MV-4-11 (cell line): ENCODE measurements at places on chromosomes 13 and 19.

DNA sequence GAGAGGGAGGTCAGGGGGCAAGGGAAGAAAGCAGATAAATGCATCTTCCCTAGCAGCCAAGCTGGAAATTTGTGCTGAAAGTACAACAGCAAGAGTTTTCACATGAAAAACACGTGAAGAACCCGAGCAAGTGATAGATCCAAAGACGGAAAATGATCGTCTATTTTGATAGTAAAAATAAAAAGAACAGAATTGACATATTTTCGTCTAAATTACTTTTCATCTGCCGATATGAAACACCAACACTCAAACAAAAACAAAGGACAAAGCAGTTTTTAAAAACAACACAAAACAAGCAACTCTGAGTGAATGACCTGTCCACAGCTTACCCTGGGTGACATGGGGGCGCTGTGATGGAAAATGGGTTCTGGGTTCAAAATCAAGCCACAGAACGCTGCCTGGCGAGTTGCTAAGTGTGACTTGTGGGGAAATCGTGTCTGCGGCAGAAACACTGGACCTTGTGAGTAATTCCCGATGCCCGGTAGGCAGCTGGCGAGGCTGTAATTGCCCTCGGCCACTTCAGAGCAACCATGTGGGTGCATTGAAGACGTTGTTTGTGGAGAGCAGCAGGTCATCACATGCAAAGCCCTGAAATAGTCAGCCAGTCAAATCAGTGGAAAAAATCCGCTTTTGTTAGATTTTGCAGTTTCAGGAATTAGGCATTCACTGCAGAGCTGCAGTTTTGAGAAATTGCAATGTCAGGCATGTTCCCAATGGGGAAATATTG is 7.4 kb downstream of the SOX1 start:
- no peak for DNase-seq

DNA sequence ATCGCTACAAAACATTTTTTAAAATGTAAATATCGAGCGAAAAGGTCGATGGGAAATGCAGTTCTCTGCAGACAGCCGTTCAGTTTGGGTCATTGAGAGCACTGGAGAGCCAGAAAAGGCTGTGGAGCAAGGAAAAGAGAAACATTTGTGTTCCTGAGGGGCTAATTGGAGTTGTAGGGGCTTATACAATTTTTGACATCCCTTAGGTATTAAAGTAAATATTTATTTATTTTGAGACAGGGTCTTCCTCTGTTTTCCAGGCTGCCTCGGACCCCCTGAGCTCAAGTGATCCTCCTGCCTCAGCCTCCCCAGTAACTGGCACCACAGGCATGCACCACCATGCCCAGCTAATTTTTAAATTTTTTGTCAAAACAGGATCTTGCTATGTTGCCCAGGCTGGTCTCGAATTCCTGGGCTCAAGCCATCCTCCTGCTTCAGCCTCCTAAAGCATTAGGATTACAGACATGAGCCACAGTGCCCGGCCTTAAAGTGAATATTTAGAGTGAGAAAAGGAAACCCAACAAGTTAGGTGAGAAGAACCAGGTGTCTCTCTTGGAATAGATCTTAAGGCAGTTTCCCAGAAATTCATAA is 825 bp upstream of the YIF1B start:
- DNase-seq: no peak

DNA sequence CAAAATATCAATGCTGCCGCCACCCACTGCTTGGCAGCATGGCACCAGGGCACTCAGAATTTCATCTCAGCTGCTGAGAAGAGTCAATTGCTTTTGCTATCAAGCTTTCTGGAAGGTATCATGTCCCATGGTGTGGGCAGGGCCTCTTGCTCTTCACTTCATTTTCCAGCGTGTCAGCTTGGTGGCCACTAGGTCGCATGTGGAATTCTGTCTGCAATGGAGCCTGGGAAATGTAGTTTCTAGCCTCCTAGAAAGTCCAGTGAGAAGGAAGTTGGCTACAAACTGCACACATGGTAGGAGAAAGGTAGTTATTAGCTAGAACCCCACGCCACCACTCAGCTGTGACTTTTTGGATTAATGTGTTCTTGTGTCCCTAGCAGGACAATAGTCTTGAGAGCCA is 105.3 kb downstream of the MYO16 start:
- no peak for DNase-seq

DNA sequence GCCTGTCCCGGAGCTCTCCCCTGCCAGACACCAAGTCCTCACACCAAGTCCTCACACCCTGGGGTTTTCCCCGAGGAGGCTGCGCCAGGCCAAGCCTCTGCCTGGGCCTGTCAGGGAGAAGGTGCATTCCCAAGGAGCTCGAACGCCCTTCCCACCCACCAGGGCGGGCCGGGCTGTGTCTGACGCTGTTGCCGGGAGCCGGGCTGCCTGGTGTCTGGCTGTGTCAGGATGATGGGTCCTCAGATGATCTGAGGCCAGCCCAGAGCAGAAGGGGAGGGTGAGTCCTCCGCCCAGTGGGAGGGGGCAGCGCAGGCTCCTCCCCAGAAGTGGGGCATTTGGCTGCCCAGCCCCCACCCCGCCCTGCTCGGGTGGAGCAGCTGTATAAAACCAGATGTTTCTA is 2.3 kb upstream of the HAS1 start:
- peak; percentile 88 for DNase-seq

- DNase-seq: no peak
These were observed 5.1 kb downstream of the RAP2A start for GRCh38 chr13:97438856-97439595.

DNA sequence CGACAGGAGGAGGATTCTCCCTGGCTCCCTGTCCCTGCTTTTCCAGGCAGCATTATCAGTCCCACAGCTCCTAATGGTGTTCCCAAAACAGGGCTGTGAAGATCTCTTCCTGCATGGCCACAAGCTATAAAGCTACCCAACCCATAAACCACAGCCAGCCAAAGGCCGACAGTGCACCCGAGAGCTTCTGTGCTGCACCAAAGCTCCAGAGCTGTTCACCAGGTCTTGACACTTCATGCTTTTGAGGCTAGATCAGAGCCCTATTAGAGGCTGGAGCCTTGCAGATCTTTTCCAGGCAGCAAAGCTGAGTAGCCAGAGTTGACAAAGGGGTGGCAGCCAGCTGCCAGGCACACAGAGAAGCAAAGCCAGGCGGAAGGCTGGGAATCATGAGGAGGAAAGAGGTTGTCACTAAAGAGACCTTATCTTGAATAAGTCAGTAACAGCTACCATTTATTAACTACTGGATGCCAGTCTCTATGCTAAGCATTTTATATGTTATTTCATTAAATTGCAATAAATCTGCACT is 180.4 kb downstream of the KATNAL1 start:
- no peak for DNase-seq

GRCh38 chr13:36288794-36289391 is 8.7 kb downstream of the CCDC169 start:
- DNase-seq: no peak

GRCh38 chr19:6712692-6713670 is 7.5 kb downstream of the C3 start:
- no peak for DNase-seq

GRCh38 chr19:13997631-13997962 is 8.5 kb downstream of the RFX1 start:
- DNase-seq: no peak

DNA sequence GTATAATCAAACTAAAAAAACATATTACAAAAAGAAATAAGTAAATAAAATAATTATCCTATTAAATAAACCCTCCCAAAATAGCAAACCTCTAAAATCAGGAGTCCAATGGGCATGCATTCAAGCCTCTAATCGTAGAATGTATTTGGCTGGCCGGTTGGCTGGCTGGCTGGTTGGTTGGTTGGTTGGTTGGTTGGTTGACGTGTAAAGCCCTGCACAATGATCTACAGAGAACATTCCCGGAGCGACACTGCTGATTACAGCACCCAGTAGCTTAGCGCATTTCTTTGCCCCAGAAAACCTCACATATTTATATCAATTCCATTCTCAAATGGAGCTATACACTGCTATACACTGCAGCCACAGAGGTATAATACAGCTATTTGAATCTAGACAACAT is 65.6 kb downstream of the SACS start:
- no peak for DNase-seq

GRCh38 chr13:43631106-43631505 is 155.7 kb downstream of the ENOX1 start:
- no peak for DNase-seq

GRCh38 chr13:60696602-60697001 is 299.6 kb downstream of the TDRD3 start:
- no peak for DNase-seq

DNA sequence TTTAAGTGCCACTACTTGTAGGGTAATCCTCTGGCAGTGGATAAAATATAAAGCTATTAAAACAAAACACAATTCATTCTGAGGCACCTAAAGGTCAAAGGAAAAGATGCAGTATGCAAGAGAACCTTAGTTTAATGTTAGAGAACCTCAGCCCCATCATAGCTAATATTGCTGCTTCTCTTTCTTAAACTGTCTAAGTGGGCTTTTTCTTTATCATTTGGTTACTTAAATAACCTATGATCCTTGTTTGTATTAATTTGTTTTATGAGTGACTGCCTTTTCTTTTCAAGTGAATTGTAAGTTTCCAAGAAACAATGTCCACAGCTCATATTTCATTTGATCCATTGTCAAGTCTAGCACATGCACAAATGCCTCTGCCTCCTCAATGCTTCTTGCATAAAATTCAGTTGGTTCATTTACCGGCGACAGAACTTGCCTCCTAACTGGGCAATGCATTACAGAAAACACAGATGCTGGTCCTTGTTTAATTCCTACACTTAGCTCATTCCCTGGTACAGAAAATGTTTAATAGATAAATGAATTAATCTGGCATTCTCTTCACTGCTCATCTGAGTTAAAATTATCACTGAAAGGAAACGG is 1049.8 kb downstream of the OLFM4 start:
- DNase-seq: no peak

- DNase-seq: peak; percentile 24
These were observed at the start of gene SIGLEC9 for GRCh38 chr19:51124729-51125128. Gene SIGLEC9, plus strand, starts transcription at chr19:51124906. Its CDS starts 69 bp downstream, at chr19:51124975.

DNA sequence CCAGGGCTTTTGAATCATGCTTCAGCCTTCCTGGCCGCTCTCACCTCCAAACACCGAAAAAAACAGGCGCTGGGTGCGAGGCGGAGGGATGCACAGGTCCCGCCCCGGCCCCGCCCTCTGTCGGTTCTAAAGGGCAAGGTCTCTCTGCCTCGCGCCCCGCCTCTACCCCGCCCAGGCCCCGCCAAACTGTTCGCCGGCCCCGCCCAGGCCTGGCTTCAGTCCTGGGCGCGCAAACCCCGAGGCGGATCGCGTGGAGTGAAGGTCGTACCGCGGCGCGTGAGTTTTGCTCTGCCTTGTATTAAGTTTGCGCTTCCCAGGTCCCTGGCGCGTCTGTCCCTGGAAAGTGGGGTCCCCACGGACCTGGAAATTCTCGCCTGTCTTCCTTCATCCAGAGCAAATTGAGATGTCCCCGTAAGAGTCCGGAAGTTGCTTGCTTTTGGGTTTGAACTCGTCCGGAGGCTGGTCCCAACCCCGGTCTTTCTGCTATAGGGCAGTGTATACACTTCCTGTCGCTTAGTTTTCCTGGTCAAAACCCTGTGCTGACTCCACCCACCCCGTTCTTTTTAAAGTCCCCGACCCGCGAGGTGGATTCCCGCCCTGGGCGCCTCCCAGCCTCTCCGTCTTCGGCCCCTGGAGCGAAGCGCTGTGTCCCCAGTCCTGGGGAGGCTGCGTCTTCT is 8.4 kb downstream of the ZNF808 start:
- no peak for DNase-seq

DNA sequence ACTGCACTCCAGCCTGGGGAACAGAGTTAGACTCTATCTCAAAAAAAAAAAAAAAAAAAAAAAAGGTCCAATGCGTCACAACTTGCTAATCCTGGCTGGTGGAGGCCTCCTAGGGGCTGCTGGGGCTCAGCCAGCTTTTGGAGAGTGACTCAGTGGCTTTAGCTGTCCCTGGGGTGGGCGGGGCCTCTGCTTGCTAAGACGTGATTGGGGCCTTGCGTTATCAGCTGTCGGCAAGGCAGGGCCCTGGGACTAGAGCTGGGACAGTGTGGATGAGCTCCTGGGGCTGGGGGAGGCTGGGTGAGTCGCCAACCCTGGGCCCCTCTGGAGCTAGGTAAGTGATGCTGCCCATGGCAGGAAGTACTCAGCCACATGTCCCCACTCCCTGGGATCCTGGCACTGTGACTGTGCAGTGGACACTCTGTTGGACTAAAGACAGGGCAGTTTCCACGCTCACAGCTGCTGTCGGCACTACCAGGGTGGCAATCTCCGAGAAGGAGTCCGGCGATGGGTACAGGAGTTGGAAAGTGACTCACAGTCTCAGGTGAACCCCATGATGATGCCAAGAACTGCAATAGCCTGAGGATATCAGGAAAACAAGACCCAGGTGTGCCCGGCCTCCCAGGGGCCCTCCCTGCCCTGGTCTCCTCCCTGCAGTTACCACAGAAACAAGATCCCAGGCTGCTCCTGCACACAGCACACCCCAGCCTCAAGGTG is 32.2 kb downstream of the F2RL3 start:
- no peak for DNase-seq

- DNase-seq: no peak
These were observed 7.5 kb downstream of the TEX29 start for GRCh38 chr13:111327730-111328573.

DNA sequence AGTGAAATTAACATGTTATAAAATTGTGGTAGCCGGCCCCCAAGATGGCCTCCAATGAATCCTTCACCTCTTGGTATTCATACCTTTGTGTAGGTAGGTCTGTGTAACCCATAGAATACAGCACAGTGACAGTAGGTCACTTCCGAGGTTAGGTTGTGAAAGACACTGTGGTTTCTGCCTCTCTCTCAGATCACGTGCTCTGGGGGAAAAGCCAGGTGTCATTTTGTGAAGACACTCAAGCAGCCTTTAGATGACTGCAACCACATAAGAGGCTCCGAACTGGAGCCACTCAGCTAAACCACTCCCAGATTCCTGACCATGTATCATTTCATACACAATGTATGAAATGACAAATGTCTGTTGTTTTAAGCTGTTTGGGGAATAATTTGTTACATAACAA is 9.8 kb upstream of the USPL1 start:
- peak; percentile 22 for DNase-seq

DNA sequence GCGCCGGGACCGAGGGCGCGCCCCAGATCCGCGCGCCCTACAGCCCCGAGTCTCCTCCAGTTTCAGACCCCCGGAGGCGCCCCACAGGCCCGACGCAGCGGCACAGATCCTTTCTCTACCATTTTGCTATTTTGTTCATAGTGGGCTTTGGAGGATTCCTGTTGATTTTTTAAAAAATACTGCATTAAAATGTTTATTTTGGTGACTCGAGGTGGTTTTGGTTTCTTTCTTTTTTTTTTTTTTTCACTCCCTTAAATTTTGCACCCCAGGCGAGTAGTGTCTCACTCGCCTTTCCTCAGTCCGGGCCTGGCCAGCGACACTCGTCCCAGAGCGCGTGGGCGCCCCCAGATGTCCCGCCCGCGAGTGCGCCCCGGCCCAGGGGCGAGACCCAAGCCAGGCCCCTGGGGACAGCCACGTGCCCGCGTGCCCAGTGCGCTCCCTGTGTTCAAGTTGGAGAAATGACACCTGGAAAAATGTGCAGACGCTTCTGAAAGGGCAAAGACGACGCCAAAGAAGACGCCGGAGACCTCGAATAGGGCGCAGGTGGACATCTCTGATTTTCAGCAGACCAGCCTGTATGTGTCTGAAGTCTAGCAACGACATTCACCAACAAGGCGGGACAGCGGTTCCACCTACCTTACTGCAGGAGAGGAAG is 471 bp upstream of the INSR start:
- peak; percentile 83 for DNase-seq

GRCh38 chr19:6352381-6353165 is 8.8 kb upstream of the CLPP start:
- no peak for DNase-seq
